Hematopoietic multipotent progenitor cell (in vitro differentiated cells): ENCODE measurements at places on chromosomes 11 and 22.

DNA sequence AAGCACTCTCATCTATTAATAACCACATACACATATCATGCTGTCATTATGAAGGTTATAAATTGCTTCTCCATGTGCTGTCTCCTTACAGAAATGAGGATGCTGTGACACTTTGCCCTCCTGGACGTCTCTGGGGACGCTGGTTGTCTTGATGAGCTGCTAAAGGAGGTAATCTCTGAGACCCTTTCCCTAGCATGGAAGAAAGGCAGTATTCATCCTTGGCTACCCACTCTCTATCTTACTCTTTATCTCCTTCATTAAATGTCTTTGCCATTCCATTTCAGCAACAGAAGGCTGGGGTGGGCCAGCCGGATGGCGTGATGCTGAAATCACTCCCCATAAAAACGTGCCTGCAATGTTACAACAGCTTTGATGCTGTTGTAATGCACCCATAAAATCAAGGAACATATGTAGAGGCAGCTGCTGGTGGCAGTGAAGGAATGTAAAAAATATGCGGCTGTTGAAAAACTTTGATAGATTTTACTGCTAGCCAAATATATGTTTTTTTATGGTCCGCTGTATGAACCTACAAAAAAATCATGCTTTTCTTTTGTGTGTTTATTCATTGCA is 715.1 kb upstream of the API5 start:
- DNase-seq = no peak

GRCh38 chr22:43827926-43828724 is 16.0 kb upstream of the EFCAB6 start:
- DNase-seq = no peak

GRCh38 chr11:64102005-64102738 is 63.7 kb downstream of the MACROD1 start:
- DNase-seq = no peak

GRCh38 chr22:43128928-43129424 is 14.2 kb downstream of the MCAT start:
- no peak for DNase-seq

DNA sequence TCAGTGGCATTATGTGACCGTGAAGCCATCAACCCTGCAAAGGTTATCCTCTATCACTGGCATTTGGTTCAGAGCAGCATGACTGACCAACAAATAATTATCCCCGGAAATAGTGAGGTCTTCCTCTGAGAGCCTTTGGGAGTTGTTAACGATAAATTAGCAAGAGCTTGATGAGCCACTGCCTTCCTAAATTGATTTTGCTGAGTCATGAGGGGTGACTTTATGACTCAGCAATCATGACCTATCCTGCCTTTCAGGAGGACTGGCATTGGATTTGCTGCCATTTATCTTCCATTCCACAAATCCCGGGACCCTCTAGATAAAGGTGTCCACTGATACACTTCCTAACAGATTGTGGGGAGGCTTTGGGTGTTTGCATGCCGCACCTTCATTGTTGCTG is 80.8 kb upstream of the MTNR1B start:
- peak; percentile 4 for DNase-seq

DNA sequence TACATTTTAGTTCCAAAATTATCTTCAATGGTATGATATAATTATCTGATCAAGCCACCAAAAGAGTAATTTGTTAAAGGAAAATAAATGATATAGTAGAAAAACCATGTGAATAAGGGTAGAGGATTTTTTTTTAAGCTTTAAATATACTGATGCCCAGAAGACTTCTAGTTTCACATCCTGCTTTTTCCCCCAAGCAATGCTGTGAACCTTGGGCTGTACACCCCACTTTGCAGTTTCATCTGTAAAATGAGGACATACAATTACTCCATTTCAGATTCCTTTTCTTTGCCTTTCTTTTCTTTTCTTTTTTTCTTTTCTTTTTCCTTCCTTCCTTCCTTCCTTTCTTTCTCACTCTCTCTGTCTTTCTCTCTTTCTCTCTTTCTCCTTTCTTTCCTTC is 1125.4 kb downstream of the DLG2 start:
- DNase-seq = no peak

DNA sequence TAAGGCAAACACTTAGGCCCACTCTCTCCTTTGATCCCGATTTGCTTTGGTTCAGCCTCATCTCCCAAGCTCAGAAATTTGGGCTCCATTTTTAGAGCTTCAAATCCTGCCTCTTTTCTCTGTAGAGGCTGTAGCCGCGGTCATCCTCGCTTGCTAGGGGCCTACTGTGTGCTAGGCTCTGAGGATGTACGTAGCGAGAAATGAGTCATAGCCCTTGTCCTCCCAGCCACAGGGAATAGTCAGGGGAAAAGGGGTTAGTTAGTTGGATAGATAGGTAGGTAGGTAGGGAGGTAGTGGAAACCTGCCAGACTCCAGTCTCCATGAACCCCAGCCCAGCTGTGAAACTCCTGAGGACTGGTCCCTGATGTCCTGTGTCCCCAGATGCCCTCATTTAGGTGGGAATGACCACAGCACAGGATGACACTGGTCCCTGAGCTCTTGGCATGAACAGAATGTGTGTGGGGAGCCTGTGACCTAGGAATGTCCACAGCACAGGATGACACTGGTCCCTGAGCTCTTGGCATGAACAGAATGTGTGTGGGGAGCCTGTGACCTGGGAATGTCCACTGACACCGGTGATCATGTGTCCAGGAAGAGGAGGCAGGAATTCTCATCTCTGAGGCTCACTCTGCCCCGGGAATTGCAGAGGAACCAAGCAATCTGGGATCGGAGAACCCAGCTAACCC is 21.4 kb upstream of the HMOX1 start:
- no peak for DNase-seq

- DNase-seq = no peak
Observed at GRCh38 chr11:80321786-80322185, 881.0 kb upstream of the TENM4 start.

GRCh38 chr11:2432171-2432621 is 12.1 kb downstream of the TRPM5 start:
- no peak for DNase-seq
